MM.1S (cell line): ENCODE measurements at places on chromosomes 11 and 22.

GRCh38 chr11:120528749-120529148 is 17.2 kb downstream of the GRIK4 start:
- DNase-seq, result no peak

DNA sequence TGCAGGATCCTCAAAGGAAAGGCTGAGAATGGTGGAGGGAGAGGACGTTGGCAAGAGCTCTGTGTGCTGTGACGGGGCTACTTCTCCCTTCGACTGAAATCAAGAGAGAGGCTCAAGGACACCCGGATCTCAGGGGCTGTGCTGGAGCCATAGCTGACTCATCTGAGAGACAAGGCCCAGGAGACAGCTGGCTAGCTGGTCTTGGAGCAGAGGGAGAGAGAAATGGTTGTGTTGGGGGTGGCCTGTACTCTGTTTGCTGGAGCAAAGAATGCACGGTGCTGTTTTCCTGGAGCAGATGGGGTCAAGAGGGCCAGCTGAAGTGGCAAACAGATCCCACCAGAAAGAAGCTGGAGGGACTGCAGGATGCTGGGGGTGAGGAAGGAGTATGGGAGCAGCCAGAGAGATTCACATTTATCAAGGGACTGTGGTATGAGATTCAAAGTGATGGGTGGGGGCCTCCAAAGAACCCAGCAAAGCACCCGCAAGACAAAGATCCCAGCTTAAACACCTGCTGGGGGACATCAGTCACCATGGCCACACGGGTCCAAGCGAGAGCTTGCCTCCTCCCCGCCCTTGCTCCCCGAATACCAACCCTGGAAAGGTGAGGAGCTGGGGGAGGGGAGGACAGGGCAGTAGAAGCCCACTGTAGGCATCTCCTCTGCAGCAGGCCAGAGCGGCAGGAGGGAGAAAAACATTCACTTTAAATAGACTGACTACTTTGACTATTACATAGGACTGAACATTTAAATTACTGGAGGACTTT is 40.8 kb downstream of the MAP6 start:
- DNase-seq, result no peak

DNA sequence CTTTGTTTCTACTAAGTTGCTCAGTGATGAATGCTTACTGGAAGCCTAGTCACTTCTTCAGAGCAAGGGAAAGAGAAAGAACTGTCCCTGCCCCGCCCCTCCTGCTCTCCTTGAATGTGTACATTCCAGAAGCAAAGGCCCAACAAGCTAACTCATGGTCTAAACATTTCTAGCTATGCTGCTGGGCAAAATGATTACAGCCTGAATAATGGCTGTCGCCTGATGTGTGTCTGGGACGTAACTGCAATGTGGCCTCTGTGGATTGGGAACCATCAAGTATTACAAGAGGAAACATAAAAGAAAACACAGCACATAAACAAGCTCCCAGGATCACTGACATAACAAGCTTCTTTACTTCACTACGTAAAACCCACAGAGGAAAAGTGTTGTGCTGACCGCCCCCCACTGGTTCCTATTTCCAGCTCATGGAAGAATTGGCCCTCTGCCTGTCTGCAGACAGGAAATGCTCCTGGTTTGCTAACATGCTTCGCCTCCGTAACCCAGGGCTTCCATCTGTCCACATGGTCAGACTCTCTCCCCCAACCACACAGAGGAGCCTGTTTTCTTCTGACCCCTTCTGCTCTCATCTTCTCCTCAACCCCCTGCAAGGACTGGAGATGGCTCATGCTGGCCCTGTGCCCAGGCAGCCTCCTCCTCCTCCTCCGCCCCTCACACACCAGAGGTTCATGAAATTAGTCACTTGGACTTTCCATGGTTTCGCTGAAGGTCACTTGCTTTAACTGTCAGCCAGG is 187.2 kb downstream of the MAML2 start:
- DNase-seq, result no peak

GRCh38 chr22:21076912-21077625 is 31.3 kb downstream of the LRRC74B start:
- DNase-seq, result no peak

- DNase-seq, result no peak
Observed at GRCh38 chr11:111549196-111549868, 8.8 kb downstream of the LAYN start.
